ENCODE measurements at places on chromosomes 4 and X.

- no peak for DNase-seq
These were observed 411.9 kb downstream of the GPAT3 start for GRCh38 chr4:83947830-83948193.

DNA sequence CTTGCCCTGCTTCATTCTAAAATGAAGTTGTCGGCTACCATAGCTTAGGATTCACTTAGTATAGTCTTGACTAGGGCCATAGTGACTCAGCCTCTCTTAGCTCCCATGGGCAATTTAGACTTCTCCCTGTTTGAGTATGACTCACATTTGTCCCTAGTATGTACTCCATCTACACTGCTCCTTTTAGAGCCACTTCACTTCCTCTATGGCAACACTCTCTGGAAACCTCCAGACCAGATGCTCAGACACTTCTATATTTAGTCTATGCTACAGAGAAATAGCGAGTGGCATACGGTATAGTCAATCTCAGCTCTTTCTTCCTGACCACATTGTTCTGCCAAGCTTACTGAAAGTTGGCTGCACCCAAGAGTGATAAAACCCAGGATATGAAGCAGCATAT is 11.2 kb downstream of the MEPE start:
- DNase-seq: no peak

DNA sequence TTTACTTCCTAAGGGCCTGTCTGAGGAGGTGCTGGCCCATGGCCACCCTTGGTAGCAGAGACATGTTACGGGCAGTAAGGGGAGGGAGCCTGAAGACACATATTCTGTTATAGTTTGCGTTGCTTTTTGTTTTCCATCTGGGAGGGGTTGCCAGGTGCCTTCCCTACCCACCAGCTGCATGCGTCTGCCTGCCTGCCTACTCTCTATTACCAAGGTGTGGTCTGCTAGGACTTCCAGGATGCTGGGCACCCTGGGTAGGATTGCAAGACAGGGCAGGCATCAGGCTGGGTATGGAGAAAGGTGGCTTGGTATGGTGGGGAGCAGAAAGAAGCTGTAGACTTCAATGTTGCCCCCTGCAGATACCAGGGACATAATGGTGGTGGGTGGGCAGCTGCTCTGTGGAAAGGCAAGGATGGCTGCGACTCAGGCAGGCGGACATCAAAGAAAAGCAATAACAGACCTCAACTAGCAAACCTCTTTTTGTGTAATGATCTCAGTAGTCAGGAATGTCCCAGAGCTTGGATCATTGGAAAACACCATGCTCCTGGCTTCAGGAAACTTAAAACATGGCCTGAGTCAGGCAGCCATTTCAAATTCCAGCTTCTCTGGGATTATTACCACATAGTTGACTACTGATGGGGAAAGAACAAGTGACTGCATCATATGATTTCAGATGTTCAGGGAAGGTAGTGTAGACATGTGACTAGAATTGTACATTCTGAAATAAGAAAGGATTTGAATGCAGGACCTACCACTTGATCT is 67.8 kb downstream of the HOPX start:
- DNase-seq: no peak

DNA sequence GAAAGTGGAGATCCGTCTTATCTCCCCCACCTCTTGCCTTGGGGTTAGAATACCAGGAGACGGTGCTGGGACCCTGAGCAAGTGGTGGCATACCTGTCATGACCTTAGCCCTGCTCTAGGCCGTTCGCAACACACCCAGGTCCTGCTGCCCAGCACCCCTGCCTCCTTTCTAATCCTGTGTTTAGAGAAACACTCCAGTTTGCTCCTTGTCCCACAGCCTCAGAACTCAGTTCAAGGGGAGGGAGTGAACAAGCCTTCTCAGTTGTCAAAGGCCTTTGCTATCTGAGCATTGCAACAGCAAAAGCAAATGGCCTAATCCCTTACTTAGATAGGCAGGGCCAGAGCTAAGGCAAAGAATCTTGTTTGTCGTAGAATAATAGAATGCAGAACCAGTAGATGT is 67.9 kb downstream of the CHRNA9 start:
- DNase-seq: no peak

- no peak for DNase-seq
These were observed 9.7 kb upstream of the SORCS2 start for GRCh38 chr4:7182616-7183015.

DNA sequence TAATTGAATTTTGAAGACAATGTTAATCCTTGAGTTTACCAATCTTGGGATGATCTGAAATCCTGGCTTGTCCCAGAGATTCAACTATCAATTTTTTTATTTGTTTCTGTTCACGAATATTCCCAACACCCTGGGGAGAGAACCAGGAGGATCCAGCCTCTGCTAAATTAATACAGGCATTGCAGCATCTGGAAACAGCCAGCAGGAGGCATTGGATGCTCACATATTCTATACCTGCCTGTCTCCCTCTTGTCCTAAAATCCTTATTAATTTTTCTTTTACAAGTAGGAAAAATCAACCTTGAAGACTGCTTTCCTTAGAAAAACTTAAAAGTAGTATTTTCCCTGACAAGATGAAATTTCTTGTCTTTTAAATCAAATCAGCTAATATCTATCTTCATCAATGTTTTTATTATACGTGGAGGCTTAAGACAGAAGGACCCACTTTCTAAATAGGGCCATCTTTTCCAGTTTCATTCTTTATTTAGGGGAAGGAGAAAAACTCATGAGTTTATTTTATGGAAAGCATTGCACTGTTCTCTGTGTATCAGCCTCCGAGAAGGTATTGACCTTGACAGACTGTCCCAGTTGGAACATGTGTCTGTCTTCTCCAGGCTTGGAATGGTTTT is 102.4 kb downstream of the CLNK start:
- DNase-seq: no peak

GRCh38 chr4:21469438-21470300 is 478.9 kb downstream of the KCNIP4 start:
- DNase-seq: no peak

- DNase-seq: peak; percentile 8
These were observed 839 bp downstream of the STK26 start for GRCh38 chrX:132023896-132024386.

Data from stimulated activated CD4-positive, alpha-beta T cell treated with anti-CD3 and anti-CD28 coated beads, Interleukin-15, amount 100 ng/mL, for 1 hour (primary cell).